Upper lobe of right lung (tissue), 1 donor: ENCODE measurements at places on chromosomes 11 and 22. TPM values are rescaled to one million over a fixed set of nuclear protein-coding genes. Genes with fewer than 3 reads are reported as not detected.

- DNase-seq: no peak
Observed at GRCh38 chr22:23569291-23569690, 10.8 kb downstream of the IGLL1 start.

GRCh38 chr22:37443977-37444376, 16.7 kb upstream of the ELFN2 start:
- DNase-seq: no peak

- peak; percentile 43 for DNase-seq
Observed at GRCh38 chr11:118124929-118125535, 27.6 kb downstream of the SCN4B start.

- DNase-seq: no peak
Observed at GRCh38 chr11:129574431-129574830, 198.8 kb downstream of the BARX2 start.

DNA sequence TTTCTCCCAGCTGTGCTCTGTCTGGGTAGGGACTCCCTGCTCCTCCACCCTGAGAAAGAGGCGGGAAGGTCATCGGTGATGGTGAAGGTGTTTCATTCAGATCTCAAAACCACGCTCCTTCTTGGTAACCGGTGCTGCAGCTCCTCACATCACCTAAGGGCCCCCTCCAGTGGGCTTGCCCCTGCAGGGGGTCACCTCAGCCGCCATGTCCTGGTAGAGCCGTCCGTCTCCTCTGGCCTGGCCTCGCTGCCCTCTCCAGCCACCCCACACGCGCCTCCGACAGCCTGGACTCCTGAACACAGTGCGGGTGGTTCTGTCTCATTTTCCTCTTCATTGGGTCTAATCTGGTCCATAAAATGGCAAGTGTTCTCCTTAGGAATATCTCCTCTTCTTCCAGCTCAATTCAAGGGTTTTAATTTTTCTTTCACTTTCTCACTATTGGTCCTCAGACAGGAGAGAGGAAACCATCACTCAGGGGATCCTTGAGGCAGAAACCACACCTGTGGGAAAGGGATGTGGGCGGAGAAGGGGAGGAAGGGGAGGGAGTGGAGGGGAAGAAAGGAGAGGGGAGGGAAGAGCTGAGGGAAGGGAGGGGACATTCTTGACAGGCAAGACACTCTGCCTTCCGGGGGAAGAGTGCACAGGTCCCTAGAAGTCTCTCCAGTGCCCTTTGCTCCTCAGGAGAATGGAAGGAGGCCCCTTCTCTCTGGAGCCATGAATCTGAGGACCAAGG, 1338.4 kb downstream of the TBC1D22A start:
- DNase-seq: no peak

DNA sequence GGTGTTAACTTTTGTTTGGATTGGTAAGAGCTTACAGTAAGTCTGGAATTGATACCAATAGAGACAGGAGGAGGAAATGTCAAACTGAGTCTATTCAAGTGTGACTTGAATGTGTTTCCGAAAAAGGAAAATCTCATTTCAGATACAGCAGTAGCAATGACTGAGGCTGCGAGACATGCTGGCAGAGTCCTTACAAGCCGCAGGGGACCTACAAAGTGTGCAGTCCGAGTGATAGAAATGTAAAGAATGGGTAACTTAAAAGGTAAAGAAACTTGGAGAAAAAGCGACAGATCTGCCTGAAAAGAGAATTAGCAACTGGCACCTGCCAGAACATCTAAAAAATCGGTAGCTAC, 444 bp downstream of the CWF19L2 start:
- no peak for DNase-seq

DNA sequence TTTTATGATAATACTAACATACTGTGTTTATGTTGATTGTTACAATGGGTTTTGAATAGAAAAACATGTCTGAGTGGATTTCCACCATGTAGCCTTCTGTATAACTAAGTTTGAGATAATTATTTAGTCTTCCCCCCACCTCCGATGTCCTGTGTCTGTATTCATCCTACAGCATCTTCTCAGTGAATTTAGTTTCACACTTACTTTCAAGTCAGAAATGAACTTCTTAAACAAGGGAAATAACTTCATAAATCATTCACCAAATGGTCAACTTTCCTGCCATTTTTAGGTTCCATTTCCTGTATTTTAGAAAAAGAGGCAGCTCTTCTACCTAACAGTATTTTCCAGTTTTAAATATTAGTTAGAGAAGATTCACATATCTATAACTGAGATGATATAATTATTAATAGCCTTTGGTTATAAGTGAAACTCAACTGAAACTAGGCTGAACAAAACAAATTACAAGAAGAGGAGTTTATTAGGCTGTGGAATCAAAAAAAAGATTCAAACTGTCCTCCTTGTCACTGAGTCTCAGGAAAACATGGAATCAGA, 3.5 kb downstream of the OR51B5 start:
- no peak for DNase-seq

DNA sequence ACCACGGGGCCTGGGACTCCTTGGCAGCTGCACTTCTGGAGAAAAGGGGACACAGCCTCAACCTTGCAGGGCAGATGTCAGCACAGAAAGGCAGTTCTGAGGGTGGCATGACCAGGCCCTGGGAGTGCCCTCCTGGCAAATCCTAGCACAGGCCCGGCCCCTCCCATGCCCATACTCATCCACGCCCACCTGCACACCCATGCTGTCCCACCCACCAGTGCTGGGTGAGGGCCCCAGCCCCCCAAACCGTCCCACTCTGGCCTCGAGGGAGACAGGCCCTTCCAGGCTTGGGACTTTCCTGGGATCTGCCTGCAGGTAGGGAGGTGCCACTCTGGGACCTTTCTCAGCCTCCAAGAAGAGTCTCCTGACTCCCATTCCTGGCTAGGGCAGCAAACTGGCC, 10.1 kb downstream of the DUSP8 start:
- peak; percentile 56 for DNase-seq

DNA sequence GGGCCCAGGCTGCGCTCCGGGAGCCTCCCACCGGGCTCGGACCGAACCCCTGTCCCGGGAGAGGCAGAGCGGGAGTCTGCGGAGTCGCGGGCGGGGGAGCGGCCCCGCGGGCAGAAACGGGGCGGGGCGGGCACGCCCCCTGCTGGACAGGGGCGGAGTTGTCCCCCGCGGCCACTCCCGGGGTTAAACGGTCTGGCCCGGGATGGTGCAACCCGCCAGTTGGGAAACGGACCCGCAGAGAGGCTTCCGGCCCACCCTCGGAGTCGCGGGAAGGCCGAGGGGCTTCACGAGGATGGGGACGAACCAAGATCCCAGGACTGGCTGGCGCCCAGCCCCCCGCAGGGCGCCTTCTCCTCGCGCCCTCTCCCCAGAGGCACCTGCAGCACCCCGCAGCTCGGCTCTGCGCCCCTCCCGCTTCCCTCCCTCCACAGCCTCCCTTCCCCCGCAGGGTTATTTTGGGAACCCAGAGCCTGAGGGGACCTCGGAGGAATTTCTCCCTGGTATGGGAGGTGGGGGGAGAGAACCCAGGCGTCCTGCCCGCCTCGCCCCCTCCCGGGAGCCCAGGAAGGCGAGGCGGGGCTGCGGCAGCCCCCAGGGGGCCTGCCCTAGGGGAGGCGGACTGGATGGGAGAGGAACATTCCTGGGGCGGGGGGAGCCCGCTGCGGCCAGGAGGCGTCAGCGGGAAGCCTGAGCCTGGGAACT, 902 bp downstream of the RASGRP2 start:
- peak; percentile 92 for DNase-seq

GRCh38 chr11:80873310-80873999, 1432.6 kb upstream of the TENM4 start:
- no peak for DNase-seq

- DNase-seq: no peak
Observed at GRCh38 chr11:477052-477715, 27.1 kb downstream of the PTDSS2 start.

DNA sequence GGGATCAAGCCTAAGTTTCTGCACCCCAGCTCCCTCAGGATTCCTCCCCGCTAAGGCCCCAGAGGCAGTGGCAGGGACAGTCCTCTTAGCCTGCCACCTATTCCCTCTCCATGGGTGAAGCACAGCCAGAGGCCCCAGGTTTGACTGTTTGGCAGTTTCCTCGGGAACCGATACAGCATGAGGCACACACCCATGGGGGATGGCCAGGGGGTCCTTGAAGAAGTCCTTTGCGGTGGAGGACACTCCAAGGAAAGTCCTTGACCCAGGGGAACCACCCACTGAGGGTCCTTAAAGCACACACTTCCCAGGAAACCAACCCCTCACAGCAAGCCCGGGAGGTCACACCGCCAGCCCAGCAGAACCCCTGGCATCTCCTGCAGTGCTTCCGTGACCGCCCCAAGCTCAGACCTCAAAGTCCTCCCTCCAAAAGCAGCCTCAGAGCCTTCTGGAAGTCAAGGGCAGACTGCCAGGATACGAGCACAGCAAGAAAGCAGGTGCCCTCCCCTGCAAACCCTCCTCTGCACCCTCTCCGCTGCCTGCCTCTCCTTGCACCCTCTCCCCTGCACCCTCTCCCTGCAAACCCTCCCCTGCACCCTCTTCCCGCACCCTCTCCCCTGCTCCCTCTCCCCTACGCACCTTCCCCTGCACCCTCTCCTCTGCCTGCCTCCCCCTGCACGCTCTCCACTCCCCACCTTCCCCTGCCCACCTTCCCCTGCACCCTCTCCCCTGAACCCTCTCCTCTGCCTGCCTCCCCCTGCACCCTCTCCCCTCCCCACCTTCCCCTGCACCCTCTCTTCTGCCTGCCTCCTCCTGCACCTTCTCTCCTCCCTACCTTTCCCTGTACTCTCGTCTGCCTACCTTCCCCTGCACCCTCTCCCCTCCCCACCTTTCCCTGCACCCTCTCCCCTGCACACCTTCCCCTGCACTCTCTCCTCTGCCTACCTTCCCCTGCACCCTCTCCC, 1.4 kb downstream of the SIGIRR start:
- no peak for DNase-seq

- no peak for DNase-seq
Observed at GRCh38 chr11:127105593-127106541, 105.3 kb upstream of the KIRREL3 start.

- no peak for DNase-seq
Observed at GRCh38 chr11:92440701-92441442, 216.3 kb downstream of the FAT3 start.

GRCh38 chr22:24723111-24723510, 51.4 kb downstream of the PIWIL3 start:
- no peak for DNase-seq

- DNase-seq: no peak
Observed at GRCh38 chr11:71173709-71174108, 78.7 kb downstream of the SHANK2 start.

GRCh38 chr11:20840341-20840740, 171.0 kb downstream of the NELL1 start:
- no peak for DNase-seq

DNA sequence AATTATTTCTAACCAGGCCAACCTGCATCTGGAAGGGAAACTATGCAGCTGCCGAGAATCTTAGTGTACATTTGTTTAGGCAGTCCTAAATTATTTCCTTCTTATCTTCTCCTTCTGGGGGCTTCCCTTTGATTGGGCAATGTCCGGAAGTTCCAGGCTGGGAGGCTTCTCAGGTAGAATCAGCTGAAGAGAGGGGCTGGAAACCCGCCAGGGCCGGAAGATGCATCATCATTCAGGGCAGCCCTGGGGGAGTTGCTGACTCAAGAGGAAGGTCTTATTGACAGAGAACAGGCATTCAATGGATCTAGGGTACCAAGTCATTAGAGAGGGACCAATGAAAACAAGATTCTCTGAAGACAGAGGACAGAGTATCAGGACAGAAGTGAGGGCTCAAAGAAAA, 150.7 kb downstream of the BLID start:
- DNase-seq: no peak

DNA sequence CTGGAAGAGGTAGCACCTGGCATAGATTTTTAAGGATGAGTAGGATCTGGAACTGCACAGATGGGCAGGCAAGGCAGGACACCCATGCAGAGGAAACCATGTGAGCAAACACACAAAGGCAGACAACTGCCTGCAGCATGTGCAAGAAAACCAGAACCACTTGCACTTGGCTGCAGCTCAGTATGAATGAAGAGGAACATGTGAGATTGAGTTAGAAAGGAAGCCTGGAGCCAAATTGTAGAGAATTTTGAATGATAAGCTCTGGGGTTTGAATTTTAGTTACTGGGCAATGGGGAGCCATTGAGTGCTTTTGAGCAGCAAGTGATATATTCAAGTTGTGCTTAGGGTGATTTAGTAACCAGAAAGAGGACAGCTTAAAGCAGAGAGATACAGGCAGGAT, 583.4 kb downstream of the SOX6 start:
- DNase-seq: no peak

GRCh38 chr11:64834723-64835615, 9.5 kb downstream of the CDC42BPG start:
- peak; percentile 87 for DNase-seq

DNA sequence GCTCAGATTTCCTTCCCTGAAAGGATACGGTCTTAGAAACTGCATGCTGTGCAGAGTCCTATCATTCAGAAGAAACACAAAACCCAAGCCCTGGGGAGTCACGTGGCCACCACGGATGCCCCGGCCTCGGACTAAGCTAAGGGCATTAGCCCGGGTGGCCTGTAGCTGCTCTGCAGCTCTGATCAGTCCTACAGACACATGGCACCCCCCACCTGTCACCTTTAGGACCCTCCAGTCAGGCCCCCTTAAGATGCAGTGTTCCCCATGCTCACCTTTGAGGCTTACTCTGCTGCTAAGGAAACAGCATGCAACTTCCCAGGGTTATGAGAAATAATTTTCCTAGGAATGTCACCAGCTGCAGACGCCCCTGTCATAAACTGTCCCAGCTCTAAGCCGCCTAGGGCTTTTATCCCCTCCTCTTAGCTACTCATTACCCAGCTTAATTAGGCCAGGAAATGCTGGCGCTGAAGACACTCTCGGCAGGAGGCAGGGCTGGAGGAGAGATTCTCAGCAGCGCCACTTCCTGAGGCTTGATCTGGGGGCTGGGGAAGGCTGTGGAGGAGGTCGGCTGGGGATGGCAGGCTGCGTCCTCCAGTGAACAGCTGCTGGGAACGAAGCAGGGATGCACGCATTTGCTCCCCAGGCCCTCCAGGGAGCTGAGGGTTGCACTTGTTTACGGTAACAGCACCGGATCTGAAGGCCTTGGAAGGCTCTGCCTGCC, 47.2 kb upstream of the ADA2 start:
- DNase-seq: no peak

GRCh38 chr11:2686360-2687222, 13.2 kb downstream of the KCNQ1OT1 start:
- peak; percentile 27 for DNase-seq

- DNase-seq: no peak
Observed at GRCh38 chr11:28584992-28585391, 476.8 kb downstream of the METTL15 start.

- DNase-seq: no peak
Observed at GRCh38 chr11:12626616-12627015, 47.6 kb upstream of the TEAD1 start.

Gene HPX
- total RNA-seq: 1.4 TPM

Gene MFNG
- total RNA-seq: 53.5 TPM

Gene HIPK3
- 146 TPM for total RNA-seq

Gene MRGPRX1
- total RNA-seq: not detected

Gene SMC1B
- total RNA-seq: not detected

Gene DRD2
- not detected for total RNA-seq

Gene SIRT3
- 15.7 TPM for total RNA-seq

Gene TRPC6
- 17.3 TPM for total RNA-seq

Gene TREH
- total RNA-seq: 0.46 TPM

Gene CARD18
- not detected for total RNA-seq

Gene KIRREL3
- total RNA-seq: not detected

Gene A4GALT
- 25.7 TPM for total RNA-seq

Gene RFPL3
- not detected for total RNA-seq
